ENCODE measurements at places on chromosomes 2 and 18.

DNA sequence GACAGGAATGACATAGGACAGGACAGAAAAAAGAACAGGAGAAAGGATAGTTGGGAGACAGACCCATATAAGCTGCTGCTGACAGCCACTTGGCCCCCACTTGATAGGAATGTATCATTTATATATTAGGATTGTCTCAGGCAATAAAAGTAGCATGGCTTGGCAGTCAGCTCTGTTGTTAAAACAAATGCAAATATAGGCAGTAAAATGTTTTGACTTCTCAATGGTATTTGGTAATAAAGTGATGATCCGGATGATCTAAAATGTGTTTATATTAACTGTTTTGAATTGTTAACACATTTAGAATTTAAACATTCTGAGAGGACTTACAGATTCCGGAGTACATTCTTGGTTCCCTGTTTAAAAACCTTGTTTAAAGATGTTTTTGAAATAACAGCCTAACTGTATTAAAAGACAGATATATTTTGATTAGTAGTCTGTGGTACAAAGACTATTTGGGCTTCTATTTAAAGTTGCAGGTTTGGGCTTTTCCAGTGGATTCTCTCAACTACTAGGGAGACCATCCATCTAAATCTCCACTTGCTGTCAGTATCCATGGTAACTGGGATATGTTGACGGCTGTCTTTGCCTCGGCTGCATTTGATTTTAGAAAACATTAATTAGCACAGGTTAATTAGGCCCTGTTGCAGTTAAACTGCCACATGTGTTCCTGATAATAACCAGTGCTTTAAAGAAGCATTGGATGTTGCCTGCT is 147.6 kb downstream of the ESCO1 start:
- no peak for DNase-seq

DNA sequence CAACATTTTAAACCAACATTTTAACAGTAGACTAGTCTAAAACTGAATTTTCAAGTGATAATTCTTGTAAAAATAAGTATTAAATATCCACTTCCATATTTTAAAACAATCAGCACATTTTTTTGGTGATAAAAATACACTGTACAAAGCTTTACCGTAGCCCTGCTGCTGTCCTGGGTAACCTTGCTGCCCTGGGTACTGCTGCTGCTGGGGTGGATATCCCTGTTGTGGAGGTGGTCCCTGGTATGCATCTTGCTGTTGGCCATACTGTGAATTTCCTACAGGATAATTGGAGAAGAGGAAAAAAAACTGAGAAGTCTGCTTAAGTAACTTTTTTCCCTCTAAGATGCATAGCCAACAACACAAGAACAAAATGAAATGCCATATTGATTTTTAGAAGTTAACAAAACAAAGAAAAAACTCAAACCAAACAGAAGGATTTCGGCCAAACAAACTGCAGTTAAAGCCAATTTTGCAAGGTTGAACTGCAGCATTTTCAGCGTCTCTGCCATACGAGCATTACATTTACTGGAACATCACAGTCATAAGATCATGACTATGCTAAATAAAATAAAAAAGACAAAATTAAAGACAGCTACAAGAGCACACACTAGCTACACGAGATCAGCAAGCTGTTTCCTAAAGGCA is 55.4 kb downstream of the SS18 start:
- no peak for DNase-seq

DNA sequence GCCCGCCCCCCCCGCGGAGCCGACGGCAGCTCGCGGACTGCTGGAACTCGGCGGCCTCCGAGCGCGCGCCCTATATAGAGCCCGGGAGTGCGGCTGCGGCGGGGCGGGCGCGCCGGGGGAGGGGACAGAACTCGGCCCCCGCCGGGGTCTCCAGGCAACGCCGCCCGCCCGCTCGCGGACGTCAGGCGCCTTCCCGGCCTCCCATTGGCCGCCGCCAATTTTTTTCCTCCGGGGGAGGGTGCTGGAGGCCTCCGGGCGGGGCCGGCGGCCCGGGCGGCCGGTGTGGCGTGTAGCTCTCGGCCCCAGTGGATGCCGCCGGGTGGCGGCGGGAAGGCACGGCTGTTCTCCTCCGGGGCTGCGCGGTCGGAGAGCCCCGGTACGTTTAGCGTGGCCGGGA is at the start of gene ZFP36L2:
Gene ZFP36L2, minus strand, starts transcription at position 49 of the 397 bp plus-strand sequence. CDS start 291 bp downstream, outside the sequence.
- peak; percentile 91 for DNase-seq

- DNase-seq = no peak
Observed at GRCh38 chr2:189559579-189560272, 20.9 kb downstream of the SLC40A1 start.

DNA sequence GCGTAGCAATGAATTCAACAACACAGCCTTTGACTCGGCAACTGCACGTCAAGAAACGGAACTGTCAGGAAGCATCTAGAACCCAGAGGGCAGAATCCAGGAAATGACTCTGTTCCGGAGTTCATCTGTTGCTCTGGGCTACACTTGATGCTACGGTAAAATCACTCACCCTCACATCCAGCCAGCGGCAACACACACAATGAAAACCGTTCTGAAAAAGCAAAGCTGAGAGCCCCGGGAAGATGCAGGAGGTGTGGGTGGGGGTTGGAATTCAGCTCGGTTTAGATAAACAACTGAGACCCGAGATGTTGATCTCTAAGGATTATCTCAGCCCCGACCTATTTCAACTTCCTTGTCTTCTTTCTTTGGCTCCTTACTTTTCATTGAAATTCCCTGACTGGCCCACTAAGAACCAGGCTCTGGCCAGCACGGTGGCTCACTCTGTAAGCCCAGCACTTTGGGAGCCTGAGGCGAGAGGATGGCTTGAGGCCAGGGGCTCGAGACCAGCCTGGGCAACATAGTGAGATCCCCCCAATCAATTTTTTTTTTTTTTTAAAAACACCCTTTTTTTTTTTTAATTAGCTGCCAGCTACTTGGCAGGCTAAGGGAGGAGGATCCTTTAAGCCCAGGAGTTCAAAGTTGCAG is 13.3 kb upstream of the RAB17 start:
- DNase-seq = no peak

- DNase-seq = no peak
Observed at GRCh38 chr2:58866040-58866439, 624.9 kb upstream of the FANCL start.

- DNase-seq = no peak
Observed at GRCh38 chr2:58614219-58614618, 373.1 kb upstream of the FANCL start.

DNA sequence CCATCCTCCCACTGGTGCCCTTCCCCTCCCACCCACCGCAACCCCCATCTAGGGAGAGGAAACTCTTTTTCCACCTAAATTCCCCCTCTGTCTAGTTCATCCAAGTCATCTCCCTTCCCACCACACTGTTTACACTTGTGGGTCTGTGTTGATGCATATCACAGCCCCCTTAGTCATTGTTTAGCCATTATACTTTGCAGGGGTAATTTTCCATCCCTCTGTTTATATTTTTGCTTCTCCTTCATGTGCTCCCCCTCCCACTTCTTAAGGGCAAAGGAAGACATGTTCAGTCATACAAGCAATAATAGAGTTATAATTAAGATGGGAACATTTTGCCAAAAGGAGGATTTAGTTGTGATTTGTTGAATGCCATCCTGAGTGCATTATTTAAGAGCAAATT is 187.8 kb upstream of the TNP1 start:
- no peak for DNase-seq

- no peak for DNase-seq
Observed at GRCh38 chr2:85984788-85985187, 96.0 kb upstream of the ST3GAL5 start.

DNA sequence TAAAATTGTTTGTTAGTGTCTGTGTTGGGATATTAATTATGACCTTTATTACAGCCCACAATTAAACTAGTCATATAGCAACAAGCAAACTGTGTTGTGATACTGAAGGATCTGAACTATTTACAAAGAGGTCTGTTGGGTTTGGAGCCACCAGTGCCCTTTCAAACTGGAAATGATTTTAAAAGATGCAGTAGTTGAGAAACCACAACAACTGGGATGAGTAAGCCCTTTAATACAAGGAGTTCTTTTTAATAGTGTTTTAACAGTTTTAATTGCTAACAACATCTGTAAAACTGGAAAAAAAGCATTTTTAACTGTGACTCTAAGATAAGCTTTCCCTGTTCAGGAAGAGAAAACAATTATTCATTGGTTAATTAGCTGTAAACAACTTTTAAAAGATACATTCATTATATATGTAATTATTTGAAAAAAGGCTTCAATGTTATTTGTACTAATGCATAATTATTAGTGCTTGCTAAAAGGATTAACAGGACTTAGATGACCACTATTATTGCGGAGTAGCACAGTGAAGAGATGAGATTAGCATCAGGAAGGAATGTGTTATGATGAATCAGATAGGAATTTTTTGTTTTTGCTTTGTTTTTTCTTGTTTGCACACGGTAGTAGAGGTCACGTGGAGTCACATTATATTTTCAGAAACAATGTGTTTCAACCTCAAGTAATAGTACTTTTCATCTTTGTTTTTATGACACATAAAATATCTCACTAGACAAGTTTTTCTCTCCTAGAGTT is 392.7 kb upstream of the FANCL start:
- DNase-seq = no peak

GRCh38 chr18:5678779-5679406 is 135.1 kb upstream of the EPB41L3 start:
- no peak for DNase-seq

DNA sequence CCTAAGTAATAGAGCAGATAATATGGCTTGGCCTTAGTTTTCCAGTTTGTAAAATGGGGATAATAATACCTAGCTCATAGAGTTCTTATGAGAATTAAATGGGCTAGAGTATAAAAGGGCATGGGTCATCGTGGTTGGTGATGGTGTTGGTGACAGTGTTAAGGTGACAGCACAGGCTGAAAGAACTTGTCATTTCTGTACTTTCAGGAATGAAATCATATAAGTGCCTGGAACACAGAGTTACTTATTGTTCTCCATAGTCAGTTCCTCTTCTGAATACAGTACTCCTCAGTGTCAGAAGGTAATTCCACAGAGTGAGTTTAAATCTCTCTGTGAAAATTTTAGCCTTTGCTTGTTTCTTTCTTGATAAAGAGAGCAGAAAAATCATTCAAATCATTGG is 42.4 kb downstream of the KIF5C start:
- no peak for DNase-seq
